ENCODE measurements at places on chromosomes 6 and 20.

DNA sequence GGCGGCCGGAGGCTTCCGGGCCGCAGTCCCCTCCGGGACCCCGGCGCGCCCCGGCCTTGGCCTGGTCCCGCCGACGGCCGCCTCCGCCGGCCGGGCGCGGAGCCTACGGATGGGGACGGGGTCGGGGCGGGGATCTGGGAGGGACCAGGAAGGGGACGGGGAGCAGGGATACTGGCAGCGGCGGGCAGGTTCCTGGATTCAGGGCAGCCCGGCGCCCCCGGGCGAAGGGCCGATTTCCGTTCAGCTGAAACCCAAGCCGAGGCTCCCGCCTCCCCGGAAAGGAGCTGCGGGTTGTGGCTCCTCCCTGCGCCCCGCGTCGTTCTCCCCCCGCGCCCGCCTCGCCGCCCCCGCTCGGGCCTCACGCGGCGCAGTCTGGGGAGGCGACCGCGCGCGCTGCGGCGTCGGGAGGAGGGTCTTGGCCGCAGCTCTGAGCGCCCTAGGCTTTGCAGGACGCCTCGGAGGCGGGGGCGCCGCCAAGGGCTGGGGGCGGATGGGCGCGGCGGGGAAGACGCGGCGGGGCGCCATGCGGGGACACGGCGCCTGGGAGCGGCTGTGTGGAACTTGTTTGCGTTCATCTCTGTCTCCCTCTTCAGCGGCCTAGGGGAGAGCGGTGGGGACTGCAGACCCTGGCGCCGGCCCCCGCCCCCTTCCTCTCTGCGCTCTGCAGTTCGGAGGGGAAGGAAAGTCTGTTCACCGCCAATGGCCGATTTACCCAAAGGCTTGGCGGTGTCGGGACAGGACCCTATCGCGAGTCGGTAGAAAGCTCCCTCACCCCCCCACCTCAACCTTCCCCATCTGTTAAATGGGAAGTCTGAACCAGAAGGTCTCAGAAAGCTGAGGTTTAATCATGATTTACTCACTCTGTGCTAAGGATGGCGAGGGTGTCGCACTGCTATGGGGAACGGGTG is 22.7 kb upstream of the TMEM181 start:
- DNase-seq = no peak

DNA sequence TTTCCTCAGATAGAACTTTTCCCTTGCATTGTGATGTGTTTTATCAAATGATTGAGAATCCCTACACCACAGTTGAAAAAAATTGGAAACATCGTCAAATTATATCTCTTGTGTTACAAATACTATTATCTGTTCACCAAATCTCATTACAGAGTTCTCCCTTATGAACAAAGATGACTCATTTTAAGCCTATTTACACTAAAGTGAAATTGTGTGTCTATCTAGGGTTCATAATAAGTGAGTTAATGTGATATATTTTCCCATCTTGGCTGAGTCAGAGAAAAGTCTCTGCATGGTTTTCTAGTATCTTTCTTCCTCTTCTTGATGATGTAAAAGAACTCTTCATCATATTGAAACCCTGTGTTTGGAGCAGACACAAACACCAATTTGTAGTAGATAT is 1263.3 kb upstream of the EYS start:
- no peak for DNase-seq

DNA sequence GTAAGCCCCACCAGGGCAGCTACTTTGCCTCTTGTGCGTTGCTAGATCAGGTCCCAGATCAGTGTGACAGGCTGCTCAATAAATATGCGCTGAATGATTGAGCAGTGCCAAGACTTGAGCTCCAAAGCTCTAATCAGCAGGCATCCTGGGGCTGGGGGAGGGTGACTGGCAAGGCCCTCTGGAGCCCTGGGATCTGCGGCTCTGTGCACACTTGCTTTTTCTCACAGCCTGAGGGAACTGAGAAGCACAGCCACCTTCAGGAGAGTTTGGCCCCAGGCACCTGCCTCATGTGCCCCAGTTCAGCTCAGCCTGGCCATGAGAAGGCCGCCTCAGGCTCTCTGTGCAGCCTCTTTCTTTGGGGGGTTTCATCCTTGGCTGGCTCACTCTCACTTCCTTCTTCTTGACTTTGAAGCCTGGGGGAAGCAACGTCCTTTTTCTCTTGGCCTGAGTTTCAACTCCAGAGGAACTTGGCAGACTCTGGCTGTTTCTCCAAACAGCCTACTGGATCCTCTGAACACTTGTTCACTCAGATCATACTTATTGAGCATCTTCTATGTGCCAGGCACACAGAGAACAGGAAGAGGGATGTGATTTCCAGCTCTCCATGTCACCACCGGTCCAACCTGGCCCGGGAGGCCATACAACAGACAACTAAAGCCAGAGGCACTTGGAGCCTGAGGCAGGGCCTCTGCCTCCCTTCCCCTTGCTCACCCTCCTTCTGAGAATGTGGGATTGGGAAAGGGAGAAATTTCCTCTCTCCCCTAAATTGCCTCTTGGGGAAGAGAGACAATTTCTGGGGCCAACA is 114.0 kb downstream of the VEGFA start:
- DNase-seq = no peak

DNA sequence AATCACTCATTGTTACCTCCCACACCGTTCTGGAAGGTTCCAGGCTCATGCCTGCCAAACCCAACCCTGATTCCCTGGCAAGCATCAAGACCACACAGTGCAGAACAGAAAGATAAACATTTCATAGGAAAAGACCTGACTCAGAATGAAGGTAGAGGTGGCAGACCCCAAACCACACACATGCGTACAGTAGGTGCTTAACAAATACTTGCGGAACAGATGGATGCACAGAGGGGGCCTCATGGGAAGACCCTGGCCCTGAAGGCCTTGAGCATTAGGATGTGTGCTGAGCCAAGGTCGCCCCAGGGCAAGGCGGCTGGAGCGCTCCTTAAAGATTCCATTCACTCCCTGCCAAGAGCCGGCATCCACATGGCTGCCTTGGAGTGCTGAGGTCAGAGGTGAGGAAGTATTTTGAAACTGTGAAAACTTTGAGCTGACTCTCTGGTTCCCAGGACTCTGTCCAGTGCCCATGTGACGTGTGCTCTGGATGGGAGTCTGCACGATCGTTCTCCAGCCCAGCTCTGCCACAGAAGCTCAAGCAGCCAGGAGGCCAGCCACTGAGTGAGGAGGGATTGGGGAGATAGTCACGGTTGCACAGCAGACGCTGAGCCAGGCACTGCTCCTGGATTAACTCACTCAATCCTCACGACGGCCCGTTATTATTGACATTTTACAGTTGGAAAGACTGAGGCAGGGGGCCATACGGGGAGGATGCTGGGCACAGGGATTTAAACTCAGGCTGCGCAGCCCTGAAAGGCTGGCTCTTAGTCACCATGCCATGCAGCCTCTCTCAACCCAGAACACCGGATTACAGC is 65.5 kb upstream of the AFDN start:
- no peak for DNase-seq
